ENCODE measurements at places on chromosomes 6 and 20.
A peak's percentile ranks its signal among the peaks of the same experiment; 100 is the strongest.

- DNase-seq, result no peak
These were observed 217.7 kb downstream of the FOXA2 start for GRCh38 chr20:22366631-22367030.

GRCh38 chr6:45001663-45002062 is 326.5 kb upstream of the RUNX2 start:
- no peak for DNase-seq

DNA sequence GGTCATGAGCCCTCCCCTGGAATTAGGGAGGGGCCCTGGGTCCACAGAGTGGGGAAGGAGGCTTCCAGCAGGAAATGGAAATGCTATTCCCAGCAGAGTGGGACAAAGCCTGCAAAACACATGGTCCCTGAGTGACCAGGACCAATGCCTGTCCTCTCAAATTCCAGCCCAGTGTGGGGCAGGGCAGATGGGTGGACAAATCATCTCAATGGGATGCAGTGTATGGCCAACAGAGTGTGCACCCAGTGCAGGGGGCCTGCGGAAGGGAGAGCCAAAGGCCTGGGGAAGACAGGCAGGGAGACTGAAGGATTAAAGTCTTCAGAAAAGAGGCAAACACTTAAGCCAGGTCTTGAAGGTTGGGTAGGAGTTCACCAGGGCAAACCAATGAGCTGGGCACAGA is 28.7 kb upstream of the PHACTR3 start:
- DNase-seq, result peak; percentile 37

DNA sequence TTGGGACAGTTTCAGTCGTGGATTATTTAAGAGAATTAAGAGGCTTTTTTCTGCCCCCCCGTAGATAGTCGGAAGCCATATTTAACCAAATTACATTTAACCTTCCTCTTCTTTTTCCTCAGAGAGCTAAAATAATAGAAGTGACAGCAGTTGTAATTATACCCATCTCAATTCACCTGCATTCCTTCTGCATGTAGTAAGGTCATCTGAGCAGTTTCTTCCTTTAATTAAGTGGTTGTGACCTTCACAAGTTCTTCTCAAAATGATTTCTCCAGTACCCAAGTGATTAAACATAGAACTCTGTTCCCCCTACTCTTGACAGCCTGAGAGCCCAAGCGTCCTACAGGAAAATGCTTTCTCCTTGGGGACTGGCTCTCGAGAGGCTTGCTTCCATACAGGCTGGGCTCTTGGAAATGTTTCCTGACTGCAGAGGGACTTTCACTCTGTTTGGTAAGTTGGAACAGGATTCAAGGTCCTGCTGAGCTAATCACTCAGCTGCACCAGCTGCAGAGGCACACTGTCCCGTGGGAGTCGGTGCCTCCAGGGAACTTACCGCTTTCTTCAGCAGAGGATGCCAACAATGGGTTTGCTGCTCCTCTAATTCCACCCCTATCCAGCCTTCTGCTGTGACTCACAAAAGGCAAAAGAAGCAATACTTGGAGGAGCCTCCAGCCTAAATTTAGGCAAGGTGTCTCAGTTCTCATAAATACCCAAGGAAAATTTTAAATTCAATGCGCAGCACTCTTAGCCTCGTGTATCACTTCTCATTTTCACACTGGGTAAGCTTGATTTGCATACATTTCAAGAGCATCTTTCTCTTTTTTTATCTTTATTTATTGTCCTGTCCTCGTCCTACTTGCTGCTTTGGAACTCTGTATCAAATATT is 414.9 kb downstream of the KIF16B start:
- DNase-seq, result no peak

- no peak for DNase-seq
These were observed 8.5 kb downstream of the MTCH1 start for GRCh38 chr6:36977470-36977941.

DNA sequence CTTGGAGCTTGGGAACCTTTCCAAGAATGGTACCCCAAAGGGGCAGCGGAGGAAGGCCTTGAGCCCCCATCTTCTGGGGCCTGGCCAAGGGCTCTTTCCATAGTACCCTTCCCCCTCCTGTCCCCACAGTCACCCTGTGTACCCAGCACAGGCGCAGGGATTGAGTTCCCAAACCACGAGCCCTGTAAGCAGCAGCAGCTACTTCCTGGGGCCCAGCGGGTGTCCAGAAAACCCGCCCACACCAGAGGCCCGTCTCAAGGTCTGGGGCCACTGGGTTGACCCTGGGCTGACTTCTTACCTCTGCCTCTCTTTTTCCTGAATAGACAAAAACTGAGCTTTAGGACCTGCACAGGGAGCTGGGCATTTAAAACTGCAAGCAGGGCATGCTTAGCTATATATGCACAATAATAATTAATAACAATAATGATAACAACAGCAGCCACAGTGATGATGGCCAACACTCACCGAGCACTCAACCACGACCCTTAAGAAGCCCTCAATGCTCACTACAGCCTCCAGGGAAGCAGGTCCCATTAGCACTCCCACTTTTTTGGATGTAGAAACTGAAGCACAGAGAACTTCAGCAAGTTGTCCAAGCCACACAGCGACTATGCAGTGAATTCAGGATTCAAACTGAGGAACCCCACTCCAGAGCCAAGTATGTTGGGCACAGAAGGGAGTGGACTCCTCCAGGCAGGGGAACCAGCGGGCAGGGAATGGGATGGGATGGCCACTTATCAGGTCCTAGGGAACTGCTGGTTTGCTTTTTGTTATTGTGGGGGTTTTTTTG is 14.5 kb downstream of the NOL4L start:
- no peak for DNase-seq

DNA sequence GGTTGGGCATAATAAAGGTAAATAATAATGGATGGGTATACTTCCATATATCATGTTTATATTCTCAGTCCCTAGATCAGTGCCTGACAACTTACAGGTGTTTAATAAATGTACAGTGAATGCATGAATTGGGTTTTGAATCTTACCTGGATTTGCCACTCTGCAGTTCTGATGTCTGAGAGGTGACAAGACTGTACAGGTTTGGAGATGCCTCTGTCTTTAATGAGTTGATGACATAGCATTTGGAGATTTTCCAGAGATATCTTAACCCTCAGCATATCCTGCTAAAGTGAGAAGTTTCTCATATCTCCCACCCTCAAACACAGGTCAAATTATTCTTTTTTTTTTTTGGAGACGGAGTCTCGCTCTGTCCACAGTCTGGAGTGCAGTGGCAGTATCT is 2.2 kb downstream of the ANKS1A start:
- DNase-seq, result no peak

- DNase-seq, result peak; percentile 29
These were observed 180.5 kb upstream of the PMEPA1 start for GRCh38 chr20:57890202-57890800.

GRCh38 chr6:106997392-106998158 is 23.0 kb upstream of the CD24 start:
- DNase-seq, result no peak

GRCh38 chr6:36822506-36823269 is 16.6 kb downstream of the CPNE5 start:
- no peak for DNase-seq
